ENCODE measurements at places on chromosomes 11 and 22. TPM values are rescaled to one million over a fixed set of nuclear protein-coding genes. Genes with fewer than 3 reads are reported as not detected.

NCAM1 gene
- total RNA-seq, result 0.03 TPM

DTX4 gene
- 4.9 TPM for total RNA-seq

CRACR2B gene
- 6.3 TPM for total RNA-seq

C22orf23 gene
- total RNA-seq, result 0.28 TPM

CCDC85B gene
- 18.2 TPM for total RNA-seq

SCT gene
- not detected for total RNA-seq

HTR3A gene
- not detected for total RNA-seq

PPP2R5B gene
- total RNA-seq, result 4.0 TPM

IL17REL gene
- 0.05 TPM for total RNA-seq

CD3E gene
- not detected for total RNA-seq

CD3G gene
- total RNA-seq, result not detected

AIFM3 gene
- total RNA-seq, result 3.5 TPM

ASRGL1 gene
- 12.2 TPM for total RNA-seq

NTM gene
- total RNA-seq, result not detected

CNTN5 gene
- total RNA-seq, result not detected

ENTHD1 gene
- not detected for total RNA-seq

CRYBB3 gene
- total RNA-seq, result not detected

ANO5 gene
- total RNA-seq, result 2.2 TPM

GALNT18 gene
- 32.5 TPM for total RNA-seq

MPPED2 gene
- total RNA-seq, result not detected
